ENCODE measurements at places on chromosomes 6 and 20. TPM values are rescaled to one million over a fixed set of nuclear protein-coding genes. Genes with fewer than 3 reads are reported as not detected.

Gene BHLHE23
- not detected for polyA plus RNA-seq

Gene HDGFL1
- not detected for polyA plus RNA-seq

Gene CYP21A2
- 0.10 TPM for polyA plus RNA-seq

Gene HLA-DRB1
- polyA plus RNA-seq, result not detected

Gene MKKS
- polyA plus RNA-seq, result 6.9 TPM

Gene NFATC2
- 0.44 TPM for polyA plus RNA-seq

Gene PLG
- not detected for polyA plus RNA-seq

Gene SLC17A9
- 14.4 TPM for polyA plus RNA-seq

Gene SEL1L2
- not detected for polyA plus RNA-seq

Gene ULBP1
- 0.69 TPM for polyA plus RNA-seq

Gene HLA-DPB1
- 10.7 TPM for polyA plus RNA-seq

Gene EPPIN
- polyA plus RNA-seq, result not detected

Gene OPRL1
- polyA plus RNA-seq, result 1.2 TPM

Gene AGPAT4
- polyA plus RNA-seq, result 3.6 TPM

Gene PDE10A
- polyA plus RNA-seq, result 3.9 TPM

Gene PLCB1
- polyA plus RNA-seq, result 4.4 TPM

All from IMR-90 (cell line).